Activated CD4-positive, alpha-beta T cell treated with anti-CD3 and anti-CD28 coated beads for 36 hours (primary cell): ENCODE measurements at places on chromosomes 1 and 21.

GRCh38 chr21:37358397-37358796 is 8.2 kb upstream of the DYRK1A start:
- no peak for DNase-seq

GRCh38 chr1:14841456-14841855 is 243.0 kb downstream of the KAZN start:
- no peak for DNase-seq

DNA sequence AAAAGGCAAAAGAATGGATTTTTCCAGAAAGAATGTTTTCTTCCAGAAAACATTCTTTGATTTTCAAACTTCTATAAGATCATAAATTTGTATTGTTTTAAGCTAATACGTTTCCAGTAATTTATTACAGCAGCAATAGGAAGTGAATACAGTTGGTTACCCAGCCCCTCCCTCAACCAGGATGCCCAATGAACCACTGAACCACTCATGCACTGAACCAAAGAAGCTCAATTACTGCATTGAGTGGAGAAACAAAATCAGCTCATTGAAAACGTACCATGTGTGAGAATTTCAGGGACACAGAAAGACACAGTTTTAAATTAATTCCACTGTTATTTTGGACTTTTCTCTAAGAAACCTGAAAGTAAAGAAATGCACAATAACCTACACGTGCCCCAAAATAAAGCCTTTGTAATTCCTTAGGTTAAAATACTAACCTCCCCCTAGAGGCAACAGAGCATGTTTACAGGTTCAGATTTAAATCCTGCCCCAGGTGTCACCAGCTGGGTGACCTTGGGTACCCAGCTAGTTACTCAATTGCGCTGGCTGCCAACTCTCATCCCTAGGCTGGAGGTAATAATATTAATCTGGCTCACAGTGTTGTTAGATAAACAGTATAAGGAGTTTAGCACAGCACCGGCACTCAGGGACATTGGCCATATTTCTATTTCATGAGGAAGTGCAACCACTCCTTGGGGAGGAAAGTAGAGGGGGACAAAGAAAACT is 111.7 kb downstream of the NMNAT2 start:
- no peak for DNase-seq

DNA sequence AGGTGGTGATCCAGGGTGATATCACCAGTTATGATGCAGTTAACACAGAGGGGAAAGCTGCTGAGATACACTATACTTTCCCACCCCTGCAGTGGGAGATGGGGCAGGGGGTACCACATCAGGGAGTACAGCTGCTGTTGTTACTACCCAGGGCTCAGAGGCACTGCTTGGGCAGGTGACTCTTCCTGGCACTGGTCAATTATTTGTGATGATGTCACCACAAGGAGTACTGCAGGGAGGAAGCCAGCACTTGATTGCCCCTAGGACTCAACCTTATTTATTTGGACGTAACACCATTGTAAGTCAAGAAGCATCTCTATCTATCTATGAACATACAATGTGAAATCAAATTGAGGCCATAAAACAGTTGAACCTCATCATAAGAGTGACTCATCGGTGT is 10.1 kb downstream of the IFNAR1 start:
- DNase-seq, result no peak

GRCh38 chr1:56965916-56966697 is at the start of gene C8B:
Gene C8B, minus strand, starts transcription at chr1:56966015. Its CDS starts 67 bp downstream, at chr1:56965948.
- DNase-seq, result no peak

GRCh38 chr1:30760596-30761324 is 3.2 kb upstream of the LAPTM5 start:
- no peak for DNase-seq

DNA sequence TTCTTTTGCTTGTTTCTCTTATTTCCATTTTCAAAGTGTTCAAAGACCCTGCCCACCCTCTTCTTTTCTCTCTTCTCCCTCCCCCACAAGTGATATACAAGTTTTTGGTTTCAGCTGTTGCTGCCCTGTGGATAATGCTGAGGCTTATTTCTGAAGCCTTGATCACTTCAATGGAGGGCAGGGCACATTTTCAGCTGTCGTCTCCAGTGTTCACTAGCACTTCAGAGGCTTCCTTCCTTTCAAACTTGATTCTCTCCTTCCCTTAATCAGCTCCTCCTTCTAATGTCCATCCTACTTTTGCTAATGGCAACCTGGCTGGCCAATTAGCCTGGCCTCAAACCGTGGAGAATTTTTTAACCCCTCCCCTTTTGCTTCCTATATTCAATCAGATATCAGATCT is 435.7 kb upstream of the RUNX1 start:
- no peak for DNase-seq

- no peak for DNase-seq
Measured at GRCh38 chr1:199301472-199302217, 662.8 kb downstream of the PTPRC start.

DNA sequence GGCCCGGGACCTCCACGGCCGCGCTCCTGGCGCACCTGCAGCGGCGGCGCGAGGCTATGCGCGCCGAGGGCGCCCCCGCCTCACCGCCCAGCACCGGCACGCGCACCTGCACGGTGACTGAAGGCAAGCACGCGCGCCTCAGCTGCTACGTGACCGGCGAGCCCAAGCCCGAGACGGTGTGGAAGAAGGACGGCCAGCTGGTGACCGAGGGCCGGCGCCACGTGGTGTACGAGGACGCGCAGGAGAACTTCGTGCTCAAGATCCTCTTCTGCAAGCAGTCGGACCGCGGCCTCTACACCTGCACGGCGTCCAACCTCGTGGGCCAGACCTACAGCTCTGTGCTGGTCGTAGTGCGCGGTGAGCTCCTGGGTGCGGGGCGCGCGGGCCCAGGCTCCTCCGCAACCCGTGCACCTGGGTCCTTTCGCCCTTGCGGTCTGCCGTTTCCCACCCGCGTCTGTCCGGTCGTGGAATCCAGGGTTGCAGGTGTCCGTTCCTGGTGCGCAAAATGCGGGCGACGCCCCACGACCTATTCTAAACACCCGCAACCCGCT is 4.6 kb downstream of the OBSCN start:
- DNase-seq, result no peak

- no peak for DNase-seq
Measured at GRCh38 chr1:204409123-204409522, 2.5 kb downstream of the PPP1R15B start.

- no peak for DNase-seq
Measured at GRCh38 chr1:20074725-20075171, 4.8 kb downstream of the PLA2G5 start.

DNA sequence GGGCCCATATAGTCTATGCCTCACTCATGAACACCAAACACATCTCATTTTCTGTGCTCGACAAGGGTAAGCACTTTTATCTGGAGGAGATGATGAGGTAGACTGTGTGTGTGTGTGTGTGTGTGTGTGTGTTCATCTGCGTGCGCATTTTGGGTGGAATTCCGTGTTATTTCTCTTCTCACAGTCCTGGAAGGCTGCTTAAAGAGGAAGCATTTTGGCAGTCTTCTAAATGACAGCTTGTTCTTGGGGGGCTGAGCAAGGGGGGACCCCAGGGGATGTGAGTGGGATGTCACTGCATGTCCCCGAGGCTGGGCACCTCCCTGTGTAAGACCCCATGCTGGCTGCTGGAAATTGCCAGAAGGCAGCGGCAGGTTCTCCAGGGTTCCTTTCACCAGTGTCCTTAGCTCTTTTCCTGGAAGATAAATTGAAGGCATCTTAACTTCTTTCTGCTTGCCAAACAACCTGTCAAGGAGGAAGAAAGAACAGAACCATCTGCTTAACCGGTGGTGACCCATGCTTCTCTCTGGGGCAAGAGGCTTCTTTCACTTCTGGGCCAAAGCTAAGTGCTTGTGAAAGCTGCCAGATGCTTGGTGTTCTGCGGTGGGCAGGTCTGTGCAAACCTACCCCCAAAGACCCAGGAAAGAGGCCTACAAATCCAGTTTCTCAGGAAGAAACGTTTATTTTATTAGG is 9.9 kb upstream of the RD3 start:
- DNase-seq, result no peak

DNA sequence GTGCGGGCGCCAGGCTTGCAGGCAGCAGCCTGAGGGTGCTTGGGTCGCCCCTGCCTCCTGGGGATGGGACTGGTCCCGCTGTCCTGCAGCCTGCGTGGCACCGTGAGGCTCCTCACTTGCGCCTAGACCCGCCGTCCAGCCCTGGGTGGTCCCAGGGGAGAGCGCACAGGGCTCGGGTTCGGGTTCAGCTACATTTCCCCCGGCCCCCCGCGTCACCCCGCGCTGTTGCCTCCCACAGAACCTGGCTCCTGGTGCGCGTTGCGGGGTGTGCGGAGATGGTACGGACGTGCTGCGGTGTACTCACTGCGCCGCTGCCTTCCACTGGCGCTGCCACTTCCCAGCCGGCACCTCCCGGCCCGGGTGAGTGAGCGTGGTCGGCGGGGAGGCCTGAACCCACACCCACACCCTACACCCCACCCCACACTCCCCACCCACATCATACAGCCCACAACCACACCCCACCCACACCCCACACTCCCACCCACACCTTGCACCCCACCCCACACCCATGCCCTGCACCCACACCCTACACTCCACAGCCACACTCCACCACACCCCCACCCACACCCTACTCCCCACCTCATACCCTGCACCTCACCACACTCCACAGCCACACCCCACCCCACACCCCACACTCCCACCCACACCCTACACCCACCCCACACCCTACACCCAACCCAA is 6.2 kb upstream of the PFKL start:
- no peak for DNase-seq

DNA sequence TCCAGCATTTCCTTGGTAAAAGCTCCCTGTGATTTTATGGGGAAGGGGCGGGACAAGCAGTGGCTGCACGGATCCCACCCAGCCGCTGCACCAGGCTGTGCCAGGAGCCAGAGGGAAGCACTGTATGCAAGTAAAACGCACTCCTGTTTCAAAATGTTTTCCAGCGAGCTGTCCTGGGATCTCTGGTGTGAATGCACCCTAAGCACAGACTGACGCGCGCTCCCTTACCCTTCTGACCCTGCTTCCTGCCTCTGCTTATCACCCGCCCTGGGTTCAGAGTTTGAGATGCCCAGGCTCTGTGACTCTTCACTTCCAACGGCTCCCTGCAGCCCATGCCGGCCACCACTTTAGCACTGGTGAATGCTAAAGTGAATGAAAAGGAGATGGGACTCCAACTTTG is 131.2 kb downstream of the RHOU start:
- no peak for DNase-seq

DNA sequence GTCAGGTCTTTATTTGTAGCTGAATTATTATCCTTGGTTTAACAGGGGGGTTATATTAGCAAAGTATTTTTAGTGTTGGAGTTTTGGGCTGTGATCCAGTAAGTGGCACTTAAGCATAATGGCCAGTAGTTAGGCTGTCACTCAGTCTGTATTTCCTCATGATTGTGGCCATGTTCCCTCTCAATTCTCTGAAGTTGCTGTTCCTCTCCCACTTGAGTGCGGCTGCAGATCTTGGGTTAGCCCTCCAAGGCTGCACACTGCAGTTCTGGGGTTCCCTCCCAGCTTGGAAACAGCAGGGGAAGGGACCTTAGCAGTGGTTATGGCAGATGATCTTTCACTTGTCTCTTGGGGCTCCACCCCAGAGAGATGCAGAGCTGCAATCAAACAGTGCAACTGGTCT is 23.2 kb upstream of the DENND1B start:
- no peak for DNase-seq

- peak; percentile 66 for DNase-seq
Measured at GRCh38 chr1:183227422-183228346, 41.6 kb downstream of the LAMC2 start.

- no peak for DNase-seq
Measured at GRCh38 chr21:15967661-15968060, 237.9 kb downstream of the USP25 start.

GRCh38 chr1:158354255-158354654 is 561 bp downstream of the CD1E start:
- no peak for DNase-seq

- no peak for DNase-seq
Measured at GRCh38 chr1:17895401-17895800, 140.3 kb downstream of the ACTL8 start.

GRCh38 chr1:44720281-44720680 is 10.7 kb downstream of the RNU5D-1 start:
- DNase-seq, result no peak

DNA sequence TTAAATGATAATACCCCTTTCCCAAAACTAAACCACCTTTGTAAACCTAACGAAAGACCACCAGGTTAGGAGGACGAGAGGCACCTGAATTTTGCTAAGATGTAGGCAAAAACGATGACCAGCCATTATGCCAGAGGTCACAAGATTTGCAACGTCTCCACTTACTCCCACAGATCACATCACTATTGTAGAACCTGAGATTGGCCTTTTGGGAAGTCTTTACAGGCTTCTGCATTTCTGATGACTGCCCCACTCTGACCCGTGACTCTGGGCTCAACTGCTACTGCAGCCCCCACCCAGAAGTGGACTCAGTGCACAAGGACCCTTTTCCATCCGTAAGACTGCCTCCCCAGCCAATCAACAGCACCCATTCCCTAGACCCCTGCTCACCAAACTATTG is 36.4 kb upstream of the COL6A2 start:
- no peak for DNase-seq

- DNase-seq, result no peak
Measured at GRCh38 chr1:209080170-209080781, 503.2 kb upstream of the CAMK1G start.

DNA sequence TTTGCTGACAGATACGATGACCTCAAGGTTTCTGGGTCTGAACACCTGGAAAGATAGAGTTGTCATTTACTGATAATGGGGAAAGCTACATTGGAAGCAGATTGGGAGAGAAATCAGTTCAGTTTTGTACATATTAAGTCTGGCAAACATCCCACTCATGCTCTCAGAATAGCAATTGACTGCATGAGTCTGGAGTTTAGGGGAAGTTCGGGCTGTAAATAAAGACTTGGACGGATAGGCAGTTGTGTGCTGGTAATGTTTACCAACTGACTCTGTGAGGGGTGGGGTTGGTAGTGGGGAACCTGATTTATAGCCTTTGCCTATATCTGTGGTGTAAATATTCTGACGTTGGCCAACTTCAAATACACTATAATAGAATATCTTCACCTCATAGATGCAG is 4.0 kb downstream of the H6PD start:
- DNase-seq, result no peak

DNA sequence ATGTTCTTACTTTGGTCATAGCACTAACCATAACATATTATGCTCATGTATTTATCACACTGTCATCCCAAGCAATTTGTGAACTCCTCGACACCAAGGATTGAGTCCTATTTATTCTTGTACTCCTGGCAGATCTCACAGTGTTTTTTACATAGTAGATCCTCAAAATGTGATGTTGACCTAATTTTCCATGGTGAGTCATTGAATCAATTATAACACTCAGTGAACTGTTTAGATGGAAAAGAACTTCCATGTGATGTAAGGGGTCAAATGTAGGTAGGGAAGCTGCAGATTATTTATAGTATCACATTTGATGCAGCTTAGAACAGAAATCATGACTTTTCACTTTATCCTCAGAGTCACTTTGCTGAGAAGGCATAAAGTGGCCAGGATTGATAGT is 281.9 kb upstream of the ADAMTS5 start:
- DNase-seq, result no peak

- no peak for DNase-seq
Measured at GRCh38 chr1:151802372-151802771, 2.8 kb downstream of the LINGO4 start.

- no peak for DNase-seq
Measured at GRCh38 chr1:198686069-198686728, 47.4 kb downstream of the PTPRC start.
